ENCODE measurements at places on chromosomes 1 and 21.

- DNase-seq, result no peak
- H3K4me3 ChIP-seq, result no peak overlapping the region
Observed at GRCh38 chr1:1835546-1835945, 55.3 kb downstream of the GNB1 start.

- DNase-seq, result no peak
- peaks cover 28% of the 10 kb centered on the region for H3K4me1 ChIP-seq
- no peak overlapping the region for H3K27ac ChIP-seq
Observed at GRCh38 chr1:247209396-247209795, 37.6 kb upstream of the ZNF124 start.

DNA sequence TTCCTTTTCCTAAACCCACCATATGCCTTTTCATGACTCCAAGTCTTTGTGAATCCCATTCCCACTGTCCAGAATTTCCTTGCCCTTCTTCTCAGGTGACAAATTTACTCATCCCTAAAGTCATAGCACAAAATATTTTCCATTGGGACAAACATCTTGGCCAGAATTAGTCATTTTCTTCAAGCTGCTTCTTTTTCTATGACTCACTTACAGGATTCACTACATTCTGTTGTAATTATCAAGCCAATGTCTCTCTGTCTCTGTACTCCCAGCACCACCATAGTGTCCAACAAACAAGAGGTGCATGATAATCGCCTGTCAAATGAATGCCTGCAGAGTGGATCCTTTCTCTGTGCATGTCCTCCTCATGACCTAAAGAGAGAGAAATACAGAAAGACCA, 37.8 kb downstream of the SGIP1 start:
- H3K27ac ChIP-seq, result no peak overlapping the region
- no peak overlapping the region for H3K4me3 ChIP-seq
- peaks cover 10% of the 10 kb centered on the region for H3K4me1 ChIP-seq
- no peaks in the 10 kb centered on the region for H3K27me3 ChIP-seq

GRCh38 chr21:28587748-28588147, 404.9 kb downstream of the LTN1 start:
- H3K36me3 ChIP-seq, result no peaks in the 10 kb centered on the region
- DNase-seq, result no peak
- no peak overlapping the region for H3K4me3 ChIP-seq
- H3K4me1 ChIP-seq, result peaks cover 16% of the 10 kb centered on the region
- no peak overlapping the region for H3K27ac ChIP-seq

GRCh38 chr1:10698726-10699469, 97.5 kb downstream of the CASZ1 start:
- H3K27me3 ChIP-seq, result no peaks in the 10 kb centered on the region
- DNase-seq, result no peak
- peak overlapping the region; percentile 68 for H3K27ac ChIP-seq
- peak overlapping the region; percentile 6 for H3K4me3 ChIP-seq
- H3K36me3 ChIP-seq, result no peaks in the 10 kb centered on the region

GRCh38 chr1:19357299-19357986, 45.3 kb downstream of the SLC66A1 start:
- H3K4me3 ChIP-seq, result no peak overlapping the region
- H3K27ac ChIP-seq, result peak overlapping the region; percentile 51
- H3K36me3 ChIP-seq, result peaks cover 25% of the 10 kb centered on the region
- no peak for DNase-seq

DNA sequence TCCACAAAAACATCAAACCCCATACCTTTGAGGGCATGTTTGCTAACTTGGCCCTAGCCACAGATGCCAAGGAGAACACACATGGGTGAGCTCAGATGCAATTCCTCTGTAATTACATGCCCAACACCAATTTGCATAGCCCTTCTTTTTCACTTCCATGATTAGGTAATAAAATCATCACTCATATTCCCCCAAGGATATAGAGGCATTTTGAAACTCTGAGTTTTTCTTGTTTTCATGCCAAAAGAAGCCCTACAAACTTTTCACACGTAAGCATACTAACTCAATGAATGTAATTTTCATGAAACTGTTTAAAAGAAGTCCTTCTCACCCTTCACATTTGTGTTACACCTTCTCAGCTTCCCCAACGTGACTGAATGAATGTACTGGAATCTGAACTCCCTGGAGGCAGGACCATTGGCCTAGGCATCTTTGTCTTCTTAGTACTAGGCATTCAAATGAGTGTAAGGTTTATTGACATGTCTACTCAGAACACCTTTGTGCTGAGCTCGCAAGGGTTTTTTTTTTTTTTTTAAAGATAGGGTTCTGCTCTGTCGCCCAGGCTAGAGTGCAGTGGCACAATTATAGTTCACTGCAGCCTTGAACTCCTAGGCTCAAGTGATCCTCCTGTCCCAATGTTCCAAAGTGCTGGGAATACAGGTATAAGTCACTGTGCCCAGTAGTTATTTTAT, 31.0 kb downstream of the FBXO42 start:
- DNase-seq, result no peak
- H3K4me3 ChIP-seq, result no peak overlapping the region
- H3K27me3 ChIP-seq, result no peaks in the 10 kb centered on the region
- no peak overlapping the region for H3K27ac ChIP-seq
- peaks cover 59% of the 10 kb centered on the region for H3K4me1 ChIP-seq

DNA sequence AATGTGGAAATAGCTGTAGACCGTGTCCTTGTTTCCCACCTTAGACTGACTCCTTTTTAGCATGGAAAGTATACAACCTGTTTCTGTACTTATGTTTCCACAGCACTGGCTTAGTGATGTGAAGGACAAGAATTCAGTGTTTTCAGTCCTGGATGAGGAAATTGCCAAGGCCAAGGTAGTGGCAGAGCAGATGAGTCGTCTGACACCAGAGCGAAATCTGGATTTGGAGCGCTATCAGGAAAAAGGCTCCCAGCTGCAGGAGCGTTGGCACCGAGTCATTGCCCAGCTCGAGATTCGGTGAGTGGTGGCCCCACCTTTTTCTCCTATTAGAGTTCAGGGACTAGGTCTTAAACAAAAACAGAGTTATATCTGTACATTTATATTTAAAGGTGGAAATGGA, 112.6 kb downstream of the MACF1 start:
- H3K27me3 ChIP-seq, result no peaks in the 10 kb centered on the region
- no peak overlapping the region for H3K27ac ChIP-seq
- peaks cover 75% of the 10 kb centered on the region for H3K36me3 ChIP-seq
- no peaks in the 10 kb centered on the region for H3K4me1 ChIP-seq
- H3K4me3 ChIP-seq, result no peak overlapping the region

DNA sequence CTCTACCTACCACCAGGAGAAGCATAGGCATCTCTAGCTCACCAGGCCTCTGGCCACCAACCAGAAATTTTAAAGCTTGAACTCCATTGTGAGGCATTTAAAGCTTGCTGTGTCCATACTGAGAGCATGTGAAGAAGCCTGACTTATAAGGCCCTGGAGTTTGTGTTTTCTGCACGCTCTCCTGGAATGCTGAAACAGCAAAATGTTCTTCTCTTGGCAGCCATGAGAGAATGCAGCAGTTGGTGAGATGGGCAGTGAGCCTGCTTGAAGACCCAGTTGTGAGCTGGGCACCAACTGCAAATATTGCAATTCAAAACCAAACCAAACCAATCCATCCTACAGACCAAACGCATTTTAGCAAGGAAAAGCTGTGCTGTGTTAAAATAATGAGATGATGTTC, 170.0 kb upstream of the IVNS1ABP start:
- no peak overlapping the region for H3K27ac ChIP-seq
- no peak for DNase-seq
- no peaks in the 10 kb centered on the region for H3K36me3 ChIP-seq
- peaks cover 16% of the 10 kb centered on the region for H3K4me1 ChIP-seq

DNA sequence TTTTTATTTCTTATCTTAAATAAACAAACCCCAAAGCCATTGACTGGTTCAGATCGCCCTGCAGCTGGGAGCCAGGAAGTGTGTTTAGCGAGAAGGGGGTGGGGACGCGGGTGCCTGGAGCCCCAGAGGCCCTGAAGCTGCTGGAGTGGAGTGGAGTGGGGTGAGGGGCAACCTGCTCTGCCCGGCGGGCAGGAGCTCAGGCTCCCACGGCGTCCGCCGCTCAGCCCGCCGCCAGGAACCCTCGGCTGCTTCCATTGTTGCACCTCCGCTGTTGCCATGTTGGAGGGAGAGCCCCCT, 673 bp downstream of the PIK3C2B start:
- peak overlapping the region; percentile 86 for H3K27ac ChIP-seq
- no peaks in the 10 kb centered on the region for H3K36me3 ChIP-seq
- no peaks in the 10 kb centered on the region for H3K27me3 ChIP-seq
- DNase-seq, result no peak

- no peaks in the 10 kb centered on the region for H3K36me3 ChIP-seq
- no peak for DNase-seq
- no peak overlapping the region for H3K4me3 ChIP-seq
- H3K27me3 ChIP-seq, result no peaks in the 10 kb centered on the region
- H3K27ac ChIP-seq, result no peak overlapping the region
Observed at GRCh38 chr1:235566084-235566483, 61.8 kb upstream of the B3GALNT2 start.

- no peak for DNase-seq
- H3K27me3 ChIP-seq, result no peaks in the 10 kb centered on the region
Observed at GRCh38 chr1:204446413-204447111, 34.9 kb upstream of the PPP1R15B start.

DNA sequence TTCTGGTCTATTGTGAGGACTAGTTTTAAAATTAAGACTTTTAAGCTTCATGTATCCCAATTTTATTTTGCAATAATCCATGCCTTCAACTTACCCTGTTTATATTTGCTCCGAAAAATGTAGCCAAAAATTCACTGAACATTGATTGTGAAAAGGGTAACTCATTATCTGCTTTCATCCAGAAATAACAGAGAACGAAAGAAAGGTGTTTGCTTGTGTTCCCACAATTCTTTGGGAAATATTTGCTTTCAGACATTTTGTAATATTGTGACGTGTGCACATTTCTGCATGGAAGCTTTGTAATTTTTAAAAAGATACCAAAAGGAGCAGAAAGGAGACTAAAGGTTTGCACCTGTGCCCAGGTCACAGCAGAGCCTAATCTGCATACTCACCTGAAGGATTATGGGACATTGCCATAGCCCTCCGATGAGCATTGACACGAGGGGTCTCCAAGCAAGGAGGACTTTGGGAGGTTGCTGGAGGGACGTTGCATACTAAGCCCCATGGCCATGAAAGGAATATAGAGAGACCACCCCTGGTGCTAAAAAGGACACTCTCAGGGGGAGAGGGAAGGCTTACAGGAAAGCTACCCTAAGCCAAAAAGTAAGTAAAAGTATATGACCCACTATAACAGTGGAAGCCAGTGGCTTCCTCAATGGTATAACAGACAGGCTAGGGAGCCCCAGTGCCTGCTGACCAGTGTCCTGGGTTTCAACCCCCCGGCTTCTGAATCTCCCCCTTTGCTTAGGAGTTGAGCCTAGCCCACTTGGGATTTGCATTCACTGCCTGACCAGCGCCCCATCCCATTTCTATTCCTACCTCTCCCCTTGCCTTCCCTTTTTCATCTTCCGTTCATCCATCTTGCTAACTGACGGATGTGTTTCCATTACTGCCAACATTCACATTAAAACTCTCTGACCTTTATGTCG, 148.6 kb upstream of the ZC3H12A start:
- H3K4me3 ChIP-seq, result no peak overlapping the region
- H3K36me3 ChIP-seq, result no peaks in the 10 kb centered on the region

Measured in vagina (tissue), 2 donors.